ENCODE measurements at places on chromosomes 13 and 19. TPM values are rescaled to one million over a fixed set of nuclear protein-coding genes. Genes with fewer than 3 reads are reported as not detected.

GRCh38 chr13:51739027-51739764 lies 64.8 kb downstream of the DHRS12 start:
- DNase-seq: no peak

DNA sequence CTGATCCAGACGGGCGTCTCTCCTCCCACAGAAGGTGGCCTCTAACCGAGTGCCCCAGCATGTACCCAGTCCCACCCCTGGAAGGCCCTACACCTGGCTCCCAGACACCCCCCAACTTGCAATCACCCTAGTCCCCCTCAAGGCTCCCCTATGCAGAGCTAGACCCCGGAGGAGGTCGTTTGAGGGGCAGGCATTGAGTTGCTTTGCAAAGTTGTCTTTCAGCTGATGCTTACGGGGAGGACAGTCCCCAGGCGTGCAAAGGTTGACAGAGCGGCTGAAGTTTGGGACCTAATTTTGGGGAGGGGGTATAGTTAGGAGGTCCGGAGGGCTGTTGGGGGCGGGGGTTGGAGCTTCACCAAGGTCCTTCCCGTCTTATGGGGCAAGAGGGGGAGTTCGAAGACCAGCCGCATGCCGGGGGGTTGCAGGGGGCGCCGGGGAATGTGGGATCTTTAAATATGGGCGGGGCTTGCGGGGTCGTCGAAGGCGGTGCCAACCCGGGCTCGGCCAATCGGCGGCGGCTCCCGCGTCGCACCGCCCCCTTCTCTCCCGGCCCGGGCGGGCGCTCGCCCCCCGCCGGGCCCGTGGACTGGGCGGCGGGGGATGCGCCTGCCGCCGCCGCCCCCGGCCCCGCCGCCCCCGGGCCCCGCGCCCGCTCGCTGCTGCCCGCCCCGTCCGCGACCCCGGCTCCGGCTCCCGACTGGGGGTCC lies at the start of gene KCNN1:
KCNN1 (plus strand) TSS at position 558 of the 707 bp plus-strand sequence. CDS start 6,782 bp downstream, outside the sequence.
- peak; percentile 20 for DNase-seq

DNA sequence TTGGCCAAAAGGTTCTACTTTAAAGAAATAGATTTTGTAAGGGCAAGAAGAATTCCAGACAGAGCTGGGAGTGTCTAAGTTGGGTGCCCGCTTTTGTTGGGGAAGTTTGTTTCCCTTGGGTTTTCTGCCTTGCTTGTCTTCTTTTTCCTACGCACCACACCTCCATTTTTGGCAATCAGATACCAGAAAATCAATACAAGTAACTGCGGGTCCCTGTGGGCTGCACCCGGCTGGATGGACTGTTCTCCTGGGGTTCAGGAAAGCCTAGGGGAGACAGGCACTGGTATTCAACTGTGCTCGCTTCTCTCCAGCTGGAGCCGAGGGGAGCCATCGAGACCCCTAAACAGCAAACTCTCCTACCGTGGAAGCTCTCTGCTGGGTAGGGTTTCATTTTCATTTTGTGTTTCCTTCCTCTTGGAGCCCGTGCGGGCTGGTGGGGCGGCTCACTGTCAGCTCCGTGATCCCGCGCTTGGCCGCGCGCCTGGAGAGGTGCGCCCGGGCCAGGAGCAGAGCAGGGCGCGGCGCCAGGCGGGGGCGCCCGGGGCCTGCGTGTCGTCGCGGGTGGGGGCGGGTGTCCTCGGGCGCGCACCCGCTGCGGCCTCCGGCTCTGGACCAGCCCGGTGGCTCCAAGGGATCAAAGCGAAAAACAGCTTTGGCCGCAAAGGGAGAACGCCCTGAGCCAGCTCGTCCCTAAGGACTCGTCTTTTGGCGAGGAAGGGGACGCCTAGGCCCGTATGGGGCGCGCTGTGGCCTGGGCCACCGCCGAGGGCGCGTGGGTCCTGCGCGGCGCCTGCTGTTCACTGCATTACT lies 347.2 kb downstream of the ZNF536 start:
- peak; percentile 18 for DNase-seq

DNA sequence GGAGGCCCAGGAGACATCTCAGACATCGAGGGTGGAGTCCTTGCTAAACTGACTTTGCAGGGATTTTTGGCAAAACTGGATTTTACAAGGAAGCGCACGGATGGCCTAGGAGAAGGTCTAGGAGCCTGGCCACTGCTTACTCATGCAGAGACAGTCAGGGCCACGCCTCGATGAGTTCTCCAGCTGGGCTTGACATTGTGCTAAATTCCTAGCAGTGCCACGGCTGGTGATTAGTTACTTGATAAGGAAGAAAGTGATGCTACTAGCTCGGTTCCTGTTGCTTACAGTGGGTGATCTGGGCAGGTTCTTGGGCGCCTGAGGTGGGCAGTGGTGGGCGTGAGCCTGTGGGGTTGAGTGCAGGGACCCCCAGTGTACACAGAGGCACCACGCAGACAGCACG lies 143.4 kb downstream of the SOX1 start:
- DNase-seq: no peak

- no peak for DNase-seq
Measured at GRCh38 chr19:14434543-14435319, 1.6 kb downstream of the PKN1 start.

DNA sequence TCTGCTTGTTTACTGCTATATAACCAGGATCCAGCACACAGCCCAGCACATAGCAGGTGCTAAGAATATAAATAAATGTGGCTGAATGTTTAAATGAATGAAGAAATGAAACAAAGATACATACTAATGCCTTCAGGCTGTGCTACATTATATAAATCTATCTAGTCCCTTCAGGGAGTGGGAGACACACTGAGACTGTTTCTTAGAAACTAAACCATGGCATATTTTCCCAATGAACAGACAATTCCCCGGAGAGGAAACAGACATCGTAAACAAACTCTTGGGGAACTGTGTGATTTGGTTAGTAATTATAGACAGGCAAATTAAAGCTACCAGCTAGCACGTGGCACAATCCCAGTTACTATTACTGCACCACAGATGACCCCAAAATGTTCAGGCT lies 9.7 kb upstream of the FEM1A start:
- DNase-seq: no peak

DNA sequence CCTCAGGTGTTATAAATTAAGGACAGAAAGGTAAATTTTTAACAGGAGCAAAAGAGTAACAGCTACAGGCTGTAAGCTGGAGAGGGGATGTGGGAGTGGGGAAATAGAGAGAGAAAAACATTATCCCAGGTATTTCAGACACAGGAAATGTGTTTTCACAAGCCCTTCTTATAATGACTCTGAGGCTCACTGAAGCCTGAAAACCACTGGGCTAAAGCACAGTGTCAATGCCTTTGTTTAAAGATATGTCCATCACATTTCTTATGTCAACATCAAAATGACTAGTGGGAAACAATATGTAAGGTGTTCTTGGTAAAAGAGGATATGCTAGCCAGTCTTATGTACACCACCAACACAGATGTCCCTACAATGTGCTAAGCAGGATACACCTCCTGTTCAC lies 365.9 kb downstream of the FGF14 start:
- no peak for DNase-seq

- DNase-seq: no peak
Measured at GRCh38 chr13:27483421-27483820, 33.1 kb upstream of the MTIF3 start.

GRCh38 chr19:16807549-16808284 lies 21.5 kb upstream of the SIN3B start:
- DNase-seq: no peak

DNA sequence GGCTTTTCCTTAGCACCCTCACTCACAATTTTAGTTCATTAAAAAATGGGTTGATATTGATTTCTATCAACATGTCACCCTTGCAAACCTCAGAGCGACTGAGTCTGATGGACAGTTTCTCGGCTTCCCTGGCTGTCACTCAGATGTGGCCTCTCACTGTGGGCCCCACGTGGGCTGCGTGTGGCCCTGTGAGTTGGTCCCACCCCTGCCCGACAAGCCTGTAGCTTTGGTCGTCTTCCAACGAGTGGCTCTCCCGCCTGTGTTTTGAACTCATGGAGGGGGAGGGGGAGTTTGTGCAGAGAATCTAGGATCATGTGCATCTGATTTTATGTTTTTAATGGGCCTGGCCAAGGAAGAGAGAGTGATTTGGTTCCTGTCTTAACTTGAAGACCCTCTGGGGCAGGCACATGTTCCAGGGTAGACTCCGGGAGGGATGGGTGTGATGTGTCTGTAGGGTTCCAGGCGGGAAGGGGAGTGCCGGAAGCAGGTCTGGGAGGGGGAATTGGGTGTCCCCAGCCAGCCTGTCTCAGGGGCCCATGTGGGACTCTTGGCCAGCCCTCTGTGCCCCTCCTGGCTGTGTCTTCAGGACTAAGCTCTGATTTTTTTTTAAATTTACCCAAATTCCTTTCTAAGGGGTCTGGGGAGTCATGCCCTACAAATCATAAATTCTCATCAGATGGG lies 18.9 kb downstream of the ATP11A start:
- no peak for DNase-seq

- DNase-seq: no peak
Measured at GRCh38 chr13:24097667-24098066, 62.9 kb upstream of the SPATA13 start.

DNA sequence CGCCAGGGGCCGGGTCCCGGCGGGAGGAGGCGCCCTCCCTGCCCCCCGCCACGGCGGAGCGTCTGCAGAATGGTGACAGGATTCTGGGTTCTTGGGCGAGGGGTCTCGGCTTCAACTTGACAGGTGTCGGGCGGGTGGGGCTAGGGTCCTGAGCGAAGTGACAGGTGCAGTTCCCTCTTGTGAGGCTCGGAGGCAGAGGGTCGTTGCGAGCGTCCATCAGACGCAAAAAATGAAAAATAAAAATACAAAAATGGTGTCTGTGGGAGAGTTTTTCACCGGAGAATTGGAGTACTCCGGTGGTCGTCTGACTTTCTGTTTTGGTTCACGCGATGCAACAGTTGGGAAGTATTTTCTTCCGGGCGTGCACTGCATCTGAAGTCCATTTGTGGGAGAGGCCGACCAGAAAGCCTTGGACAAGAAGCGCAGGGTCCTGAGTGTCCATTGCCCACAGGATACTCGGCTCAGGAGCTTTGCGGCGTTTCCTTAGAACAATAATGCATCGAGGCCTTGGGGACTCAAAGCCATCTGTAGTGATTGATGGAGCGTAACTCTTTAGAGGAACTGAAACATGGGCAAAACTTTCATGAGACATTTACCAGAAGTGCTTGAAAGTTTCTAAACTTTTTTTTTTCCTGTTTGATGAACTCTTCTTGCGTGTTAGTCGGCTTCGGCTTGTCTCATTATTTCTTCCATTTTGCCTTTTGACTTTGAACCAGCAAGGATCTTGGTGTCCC lies 759 bp downstream of the RB1 start:
- DNase-seq: peak; percentile 52

DNA sequence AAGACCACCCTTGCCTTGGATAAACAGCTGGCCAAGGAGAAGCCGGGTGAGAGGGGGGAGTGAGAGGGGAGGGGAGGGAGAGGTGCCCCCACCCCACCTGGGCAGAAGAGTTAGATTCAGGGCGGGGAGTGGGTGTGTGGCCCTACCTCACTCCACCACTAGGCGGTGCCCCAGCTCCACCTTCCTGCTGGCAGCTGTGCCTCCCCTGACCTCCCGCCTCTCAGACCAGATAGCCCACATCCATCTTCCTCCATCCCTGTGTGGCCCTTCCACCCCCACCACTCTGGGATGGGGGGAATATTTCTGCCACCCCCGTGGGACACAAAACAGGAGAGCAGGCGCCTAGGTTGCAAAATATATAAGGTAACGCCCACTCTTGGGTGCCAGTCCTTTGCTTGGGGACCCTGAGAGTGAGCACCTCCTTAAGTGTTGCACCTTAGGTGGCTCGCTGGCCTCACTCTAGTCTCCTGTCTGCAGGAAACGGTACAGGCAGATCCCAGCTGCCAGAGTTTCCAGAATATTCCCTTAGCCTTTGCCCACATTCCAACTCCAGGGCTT lies 13.8 kb upstream of the EHD2 start:
- DNase-seq: peak; percentile 62

- DNase-seq: no peak
Measured at GRCh38 chr19:1591421-1592023, 1.1 kb downstream of the MBD3 start.

DNA sequence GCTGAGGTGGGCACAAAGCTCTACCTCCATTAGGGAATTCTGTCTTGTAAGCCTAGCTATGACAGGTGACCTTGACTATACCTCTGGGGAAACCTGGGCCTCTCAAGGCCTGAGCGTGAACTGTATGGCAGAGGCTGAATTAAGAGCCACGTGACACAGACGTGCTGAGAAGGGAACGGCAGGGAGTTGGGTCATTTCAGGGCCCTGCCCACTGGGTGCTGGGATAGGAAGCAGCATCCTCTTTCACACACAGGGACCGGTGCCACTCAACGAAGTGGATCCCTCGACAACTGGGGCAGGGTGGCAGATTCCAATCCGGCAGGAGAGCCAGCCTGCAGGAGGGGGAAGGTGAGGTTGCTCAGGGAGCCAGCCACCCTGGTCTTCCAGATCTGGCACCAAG lies 9.2 kb downstream of the ASF1B start:
- no peak for DNase-seq

DNA sequence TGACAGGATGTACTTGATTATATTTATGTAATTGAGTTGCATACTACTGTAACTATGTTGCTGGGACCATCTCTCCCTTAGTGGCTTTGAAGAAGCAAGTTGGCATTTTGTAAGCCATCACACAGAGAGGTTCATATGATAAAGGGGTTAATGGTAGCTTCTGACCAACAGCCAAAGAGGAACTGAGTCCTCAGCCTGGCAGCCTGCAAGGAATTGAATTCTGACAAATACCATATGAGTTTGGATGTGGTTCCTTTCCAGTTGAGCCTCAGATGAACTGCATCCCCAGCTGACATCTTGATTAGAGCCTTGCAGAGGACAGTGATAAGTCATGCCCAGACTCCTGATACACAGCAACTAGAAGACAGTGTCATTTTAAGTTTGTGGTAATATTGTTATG lies 8.6 kb upstream of the MYCBP2 start:
- DNase-seq: no peak

DNA sequence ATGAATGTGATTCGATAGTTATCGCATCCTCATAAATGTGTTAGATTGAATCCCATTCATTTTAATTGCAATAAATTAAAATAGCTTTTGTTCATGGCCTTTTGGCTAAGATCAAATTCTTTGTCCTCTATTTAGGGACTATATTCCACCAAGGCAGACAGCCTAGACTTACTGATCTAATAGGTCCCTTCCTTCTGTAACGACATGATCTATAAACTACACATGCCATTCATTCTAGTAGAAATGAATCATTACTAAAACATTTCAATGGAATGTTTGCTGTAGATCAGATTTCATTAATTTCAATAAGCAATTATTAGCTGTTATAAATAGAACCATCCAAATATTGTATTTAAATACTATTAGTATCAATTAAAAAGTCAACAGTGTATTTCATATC lies 526.6 kb upstream of the KLHL1 start:
- no peak for DNase-seq

- DNase-seq: no peak
Measured at GRCh38 chr13:107832500-107833100, 382.7 kb downstream of the LIG4 start.

GRCh38 chr13:72164811-72165210 lies 297.8 kb upstream of the DACH1 start:
- DNase-seq: no peak

GRCh38 chr13:41597348-41598041 lies 140.1 kb downstream of the RGCC start:
- no peak for DNase-seq

Gene ZNF540
- 0.92 TPM for total RNA-seq

Gene DKKL1
- total RNA-seq: 0.53 TPM

Gene C1QTNF9B
- not detected for total RNA-seq

Gene ZNF90
- total RNA-seq: 0.77 TPM

Gene GPR183
- not detected for total RNA-seq

Gene REXO1
- total RNA-seq: 4.2 TPM

Gene STAP2
- total RNA-seq: 3.1 TPM

Gene ZNF536
- 2.7 TPM for total RNA-seq

Gene ZNF534
- total RNA-seq: not detected

Gene SIGLEC10
- not detected for total RNA-seq

Gene TMPRSS9
- not detected for total RNA-seq

Gene PLIN4
- 0.05 TPM for total RNA-seq

Gene CYP4F8
- not detected for total RNA-seq

Data from SK-MEL-5 (cell line).